Activated CD8-positive, alpha-beta memory T cell treated with anti-CD3 and anti-CD28 coated beads for 1 hour (primary cell): ENCODE measurements at places on chromosomes 3 and 15.

DNA sequence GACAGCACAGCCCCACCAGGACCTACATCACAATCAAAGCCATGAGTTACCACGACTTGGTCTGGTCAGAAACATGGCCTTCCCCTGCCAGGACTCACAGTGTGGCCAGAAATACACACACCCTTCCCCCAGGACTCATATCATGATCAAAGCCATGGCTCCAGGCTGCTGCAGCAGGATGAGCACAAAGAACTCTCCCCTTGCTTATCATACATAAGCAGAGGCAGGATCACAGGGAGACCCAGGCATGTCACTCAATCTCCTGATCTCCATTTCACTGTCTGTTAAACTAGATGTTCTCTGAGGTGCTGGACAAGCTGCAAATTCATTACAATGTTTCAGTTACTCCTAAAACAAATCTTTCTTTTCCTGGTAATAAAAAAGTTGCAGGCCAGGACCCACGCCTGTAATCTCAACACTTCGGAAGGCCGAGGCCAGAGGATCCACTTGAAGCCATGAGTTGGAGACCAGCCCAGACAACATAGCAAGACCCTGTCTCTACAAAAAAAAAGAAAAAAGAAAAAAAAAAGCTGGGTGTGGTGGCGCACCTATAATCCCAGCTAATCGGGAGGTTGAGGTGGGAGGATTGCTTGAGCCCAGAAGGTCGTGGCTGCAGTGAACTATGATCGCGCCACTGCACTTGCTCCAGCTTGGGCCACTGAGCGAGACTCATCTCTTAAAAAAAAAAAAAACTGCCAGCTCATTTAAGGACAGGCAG lies 1.2 kb downstream of the PFKFB4 start:
- no peak for DNase-seq

DNA sequence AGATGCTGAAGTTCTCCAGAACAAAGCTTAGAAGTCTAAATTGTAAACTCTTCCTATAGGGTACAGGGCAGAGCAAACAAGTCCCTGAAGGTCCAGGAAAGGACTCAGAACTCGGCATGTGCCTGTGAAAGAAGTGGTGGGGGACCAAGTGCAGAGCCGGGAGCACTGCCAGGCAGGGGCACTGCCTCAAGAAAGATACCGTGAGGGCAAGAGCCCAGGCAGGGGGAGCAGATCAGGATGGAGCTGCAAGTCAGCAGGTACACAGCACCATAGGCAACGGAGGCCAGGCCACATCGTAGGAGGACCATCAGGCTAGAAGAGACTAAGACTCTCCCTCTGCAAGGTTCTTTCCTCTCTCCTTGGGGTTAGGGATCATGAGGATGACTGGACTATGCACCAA lies 191.6 kb downstream of the OSBPL10 start:
- no peak for DNase-seq

GRCh38 chr15:80251428-80252120 lies 439 bp downstream of the CTXND1 start:
- no peak for DNase-seq

DNA sequence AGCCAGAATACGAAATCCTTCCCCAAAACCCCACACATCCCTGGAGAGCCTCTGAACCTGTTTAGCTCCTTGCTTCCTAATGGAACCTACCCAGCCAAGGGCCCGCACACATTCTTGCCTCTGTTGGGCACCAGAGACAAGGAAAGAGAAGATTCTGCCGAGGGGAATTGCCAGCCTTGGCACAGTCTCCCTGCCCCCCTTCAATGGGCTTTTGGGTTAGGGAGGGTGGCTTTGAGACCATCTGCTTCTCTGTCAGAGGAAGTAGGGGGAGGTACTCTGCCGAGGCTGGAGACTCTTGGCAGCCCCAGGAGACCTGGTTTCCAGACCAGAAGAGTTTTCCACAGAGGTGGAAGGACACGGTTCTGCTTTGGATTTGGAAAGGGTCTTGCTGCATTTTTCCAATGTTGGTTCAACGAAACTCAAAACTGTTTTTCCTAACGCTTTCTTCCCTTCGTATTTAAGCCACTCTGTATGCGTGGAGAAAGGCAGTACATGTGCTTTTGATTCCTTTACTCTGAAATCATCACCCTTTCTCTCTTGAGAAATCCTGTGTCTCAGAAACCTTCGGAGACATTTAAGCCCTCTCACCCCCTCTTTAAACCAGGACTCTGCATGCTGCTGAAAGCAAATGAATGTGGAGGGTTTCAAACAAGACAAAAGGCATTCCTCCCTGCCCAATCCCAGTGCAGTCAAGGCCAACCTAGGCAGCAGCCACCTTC lies 78.8 kb upstream of the PRR23C start:
- no peak for DNase-seq

- DNase-seq: peak; percentile 53
Measured at GRCh38 chr15:67065531-67066005, at the start of gene SMAD3. SMAD3 (plus strand) TSS chr15:67065602; CDS start chr15:67066155, 553 bp downstream.

DNA sequence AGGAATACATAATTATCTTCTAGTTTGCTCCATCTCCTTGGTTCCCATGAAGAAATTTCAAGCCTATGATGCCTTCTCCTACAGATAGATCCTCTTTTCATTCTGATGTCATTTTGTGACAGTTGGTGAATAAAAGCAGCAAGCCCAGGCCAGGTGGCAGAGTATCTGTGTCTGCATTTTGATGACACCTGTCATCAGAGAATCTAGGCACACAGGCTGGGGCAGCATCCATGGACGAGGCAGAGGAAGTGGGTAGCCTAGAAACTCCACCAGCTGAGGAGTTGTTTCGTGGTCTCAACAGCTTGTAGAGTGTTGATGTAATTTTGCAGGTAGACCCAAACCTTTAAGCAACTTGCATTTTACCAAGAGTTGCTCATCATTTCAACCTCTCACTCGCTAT lies 269.8 kb downstream of the FEZF2 start:
- DNase-seq: no peak

- no peak for DNase-seq
Measured at GRCh38 chr3:111712294-111713167, 117.4 kb upstream of the ZBED2 start.

- no peak for DNase-seq
Measured at GRCh38 chr3:187642861-187643260, 27.3 kb downstream of the SST start.

DNA sequence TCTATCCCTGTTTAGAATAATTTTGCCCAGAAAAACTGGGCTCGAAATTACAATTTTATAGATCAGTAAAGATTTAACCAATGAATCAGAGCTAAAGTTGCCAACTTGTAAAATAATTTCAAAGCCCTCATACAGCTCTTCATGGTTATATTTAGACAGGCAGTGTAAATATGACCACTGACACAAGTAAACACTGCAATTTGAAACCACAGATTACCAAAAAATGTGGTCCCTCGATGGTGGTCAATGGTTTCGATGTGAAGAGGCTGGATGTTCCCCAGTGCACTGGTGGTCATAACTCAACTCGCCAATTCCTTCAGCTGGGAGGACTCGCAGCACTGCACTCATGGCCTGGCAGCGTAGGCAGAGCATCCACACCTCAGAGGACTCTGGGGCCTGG lies 28.6 kb downstream of the LRTM1 start:
- DNase-seq: no peak

DNA sequence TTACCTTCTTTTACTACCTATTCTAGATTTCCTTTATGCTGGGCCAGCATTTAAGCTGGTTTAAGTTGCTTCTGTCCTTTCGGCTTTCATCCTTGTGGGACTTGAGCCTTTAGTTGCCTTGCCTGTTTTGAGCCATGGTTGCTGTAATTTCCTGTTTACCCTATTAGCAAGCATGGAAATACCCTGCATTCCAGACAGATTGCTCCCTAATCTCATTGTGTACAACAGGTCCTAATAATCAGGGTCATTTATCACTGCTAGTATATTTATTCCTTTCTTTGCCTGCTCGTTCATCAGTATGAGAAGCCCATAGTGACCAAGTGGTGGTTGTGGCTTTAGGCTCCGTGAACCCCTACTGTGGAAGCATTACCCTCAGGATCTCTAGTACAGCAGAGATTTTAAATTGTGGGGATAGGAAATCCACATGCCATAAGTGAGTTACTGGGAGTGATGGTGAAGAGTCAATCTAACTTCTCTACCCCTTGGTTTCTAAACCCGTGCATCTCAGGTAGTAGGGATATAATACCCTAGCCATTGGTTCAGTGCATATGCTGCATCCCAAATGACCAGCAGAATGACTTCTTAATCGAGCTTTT lies 31.9 kb downstream of the NCK1 start:
- no peak for DNase-seq

GRCh38 chr3:151082880-151083838 lies 2.3 kb upstream of the MED12L start:
- DNase-seq: no peak

- DNase-seq: no peak
Measured at GRCh38 chr3:150588027-150588830, 14.9 kb upstream of the SELENOT start.

- DNase-seq: no peak
Measured at GRCh38 chr3:181728470-181729340, 17.0 kb downstream of the SOX2 start.

- no peak for DNase-seq
Measured at GRCh38 chr3:179971280-179971679, 65.5 kb downstream of the PEX5L start.

GRCh38 chr15:100614336-100614735 lies 11.9 kb downstream of the ASB7 start:
- no peak for DNase-seq

- no peak for DNase-seq
Measured at GRCh38 chr3:122728186-122728585, 47.5 kb downstream of the PARP14 start.

DNA sequence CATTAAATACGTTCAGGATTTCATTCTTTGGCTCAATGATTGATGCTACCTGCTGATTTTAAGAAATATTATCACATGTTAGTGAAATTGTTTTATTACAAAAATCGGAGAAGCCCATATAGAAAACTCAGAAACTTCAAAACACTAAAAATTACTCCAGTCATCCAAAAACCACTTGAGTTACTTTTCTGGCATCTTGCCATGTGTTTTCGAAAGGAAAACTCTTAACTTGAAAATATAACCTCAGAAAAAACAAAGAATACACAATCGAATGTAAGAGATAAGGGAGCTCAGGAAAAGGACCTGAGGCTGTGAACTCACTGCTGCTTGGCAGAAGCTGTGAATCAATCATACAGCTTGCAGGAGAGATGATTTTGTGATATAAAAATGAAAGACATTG lies 151.3 kb upstream of the SLITRK3 start:
- DNase-seq: no peak

GRCh38 chr3:63954182-63954581 lies 42.0 kb upstream of the SCAANT1 start:
- DNase-seq: no peak

- no peak for DNase-seq
Measured at GRCh38 chr3:30438126-30438525, 168.3 kb upstream of the TGFBR2 start.

GRCh38 chr3:71984843-71985613 lies 200.1 kb upstream of the PROK2 start:
- no peak for DNase-seq

DNA sequence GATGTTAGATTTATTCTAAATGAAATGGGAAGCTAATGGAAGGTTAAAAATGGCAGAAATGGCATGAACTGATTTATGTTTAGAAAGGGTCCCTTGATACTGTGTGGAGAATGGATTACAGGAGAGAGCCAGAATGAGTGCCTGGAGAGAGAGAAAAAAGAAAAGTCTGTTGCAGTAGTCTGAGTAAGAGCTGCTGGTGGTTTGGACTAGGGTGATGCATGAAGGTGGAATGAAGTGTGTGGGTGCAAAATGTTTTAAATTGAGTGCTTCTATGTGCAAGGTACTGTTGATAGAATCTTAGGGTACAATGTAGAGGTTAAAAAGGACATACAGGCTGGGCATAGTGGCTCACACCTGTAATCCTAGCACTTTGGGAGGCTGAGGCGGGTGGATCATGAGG lies 11.4 kb upstream of the MGA start:
- DNase-seq: no peak
